Stimulated activated CD4-positive, alpha-beta T cell treated with anti-CD3 and anti-CD28 coated beads, Interleukin-2, amount 100 ng/mL, for 24 hours (primary cell): ENCODE measurements at places on chromosomes 12 and 14.

GRCh38 chr12:57755454-57756372 is 810 bp downstream of the MARCHF9 start:
- DNase-seq = no peak

GRCh38 chr12:93315907-93316622 is 61.7 kb upstream of the NUDT4 start:
- DNase-seq = no peak

DNA sequence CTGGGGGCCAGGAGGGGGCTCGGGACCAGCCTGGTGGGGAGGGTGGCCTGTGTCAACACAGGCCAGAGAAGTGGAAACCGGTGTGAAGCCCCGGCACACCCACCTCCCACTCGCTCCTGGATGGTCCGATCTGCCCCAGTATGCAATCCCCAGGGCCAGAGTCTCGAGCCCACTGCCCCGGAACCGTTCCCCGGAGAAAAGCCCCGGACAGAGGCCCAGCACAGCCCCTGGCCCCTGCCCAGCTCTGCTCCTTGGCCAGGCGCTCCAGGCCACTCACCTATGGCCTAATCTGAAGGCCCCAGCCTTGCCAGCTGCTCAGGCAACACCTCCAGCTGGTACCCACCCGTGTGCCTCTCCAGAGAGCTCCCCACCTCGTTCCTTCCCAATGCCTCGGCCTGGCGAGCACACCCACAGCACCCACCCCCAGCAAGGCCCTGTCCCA is 17.7 kb downstream of the AKT1 start:
- DNase-seq = no peak

GRCh38 chr14:96112032-96112431 is 72.9 kb downstream of the C14orf132 start:
- no peak for DNase-seq

DNA sequence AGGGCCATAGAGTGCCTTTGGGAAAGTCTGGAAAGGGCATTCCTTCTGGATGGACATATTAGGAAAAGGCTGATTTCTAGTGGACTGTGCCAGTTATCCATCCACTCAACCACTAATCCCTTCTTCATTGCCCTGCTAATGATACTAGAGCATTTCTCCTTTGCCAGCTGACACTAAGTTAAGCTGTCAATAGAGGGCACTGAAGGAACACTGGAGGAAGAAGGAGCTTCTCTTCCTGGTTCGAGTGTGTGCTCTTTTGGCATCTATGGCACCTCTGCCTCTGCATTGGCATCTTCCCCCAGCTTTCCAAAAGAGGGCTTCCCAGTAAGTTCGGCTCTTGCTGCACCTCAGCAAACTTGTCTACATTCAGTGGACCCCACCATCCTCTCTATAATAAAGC is 165.4 kb downstream of the DERA start:
- no peak for DNase-seq

GRCh38 chr12:14058717-14059116 is 77.3 kb upstream of the GRIN2B start:
- no peak for DNase-seq

GRCh38 chr12:115387467-115387901 is 703.5 kb upstream of the TBX3 start:
- no peak for DNase-seq

DNA sequence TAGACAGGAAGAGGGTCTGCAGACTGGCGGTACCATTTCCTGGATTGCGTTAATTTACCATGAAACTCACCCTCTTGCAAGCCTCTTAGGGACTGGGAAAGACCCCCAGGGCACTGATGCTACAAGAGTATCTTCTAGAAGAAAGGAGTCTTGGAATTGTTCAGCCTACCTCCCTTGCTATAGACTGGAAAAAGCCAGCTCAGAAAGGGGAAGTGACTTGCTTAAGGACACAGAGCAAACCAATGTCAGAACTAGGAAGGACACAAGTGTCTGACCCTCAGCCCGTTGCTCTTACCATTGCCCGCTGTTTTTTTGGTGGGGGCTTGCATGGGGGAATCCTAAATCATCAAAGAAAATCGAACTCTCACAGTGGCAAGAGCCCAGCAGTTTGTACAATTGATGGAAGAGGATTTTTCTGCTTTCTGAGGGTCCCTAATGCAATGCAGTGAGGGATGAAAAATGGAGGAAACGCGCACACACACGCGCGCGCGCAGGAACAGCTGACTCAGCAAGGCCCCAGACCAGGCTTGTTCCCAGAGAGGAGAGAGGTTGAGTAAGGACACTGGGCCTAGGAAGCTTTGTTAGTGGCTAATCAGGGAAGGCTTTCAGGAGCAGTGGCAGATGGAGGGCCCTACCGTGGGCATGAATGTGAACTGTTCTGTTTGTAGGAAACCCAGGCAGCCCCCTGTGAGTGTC is 50.9 kb downstream of the RIN3 start:
- DNase-seq = no peak

GRCh38 chr14:32364941-32365340 is 35.8 kb downstream of the AKAP6 start:
- DNase-seq = no peak

- no peak for DNase-seq
These were observed 41.9 kb downstream of the PAWR start for GRCh38 chr12:79648881-79649280.

GRCh38 chr14:100605230-100605629 is 18.0 kb upstream of the BEGAIN start:
- DNase-seq = no peak

- no peak for DNase-seq
These were observed 8.4 kb upstream of the TBX3 start for GRCh38 chr12:114692186-114693058.

GRCh38 chr12:76242813-76243550 is 105.2 kb downstream of the BBS10 start:
- no peak for DNase-seq

DNA sequence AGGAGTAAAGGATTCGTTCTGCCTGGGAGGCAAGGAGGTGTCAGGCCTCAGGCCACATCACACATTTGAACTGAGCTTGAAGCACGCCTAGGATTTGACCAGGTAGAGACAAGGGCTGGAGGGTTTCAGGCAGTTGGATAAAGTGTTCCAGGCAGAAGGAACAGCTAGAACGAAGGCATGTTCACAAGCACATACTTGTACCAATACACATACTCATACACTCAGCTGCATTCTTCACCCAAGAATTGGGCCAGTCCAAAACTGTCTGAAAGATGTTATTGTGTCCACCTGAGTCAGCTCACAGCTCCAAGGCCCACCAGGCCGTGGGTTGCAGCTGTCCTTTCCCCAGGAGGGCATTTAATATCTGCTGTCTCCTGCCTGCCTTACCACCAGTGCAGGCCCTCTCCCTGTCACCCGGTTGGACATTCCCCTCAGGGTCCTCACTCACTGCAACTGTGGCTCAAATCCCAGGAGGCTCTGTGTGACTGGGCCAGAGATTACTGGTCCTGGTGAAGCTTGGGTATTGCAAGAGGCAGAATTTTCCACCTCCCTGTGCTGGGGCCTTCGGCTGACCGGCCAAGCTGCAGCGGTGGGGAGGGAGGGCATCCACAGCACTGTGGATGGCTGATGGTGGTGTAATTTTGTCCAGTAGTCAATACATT is 12.8 kb upstream of the AQP2 start:
- DNase-seq = no peak

DNA sequence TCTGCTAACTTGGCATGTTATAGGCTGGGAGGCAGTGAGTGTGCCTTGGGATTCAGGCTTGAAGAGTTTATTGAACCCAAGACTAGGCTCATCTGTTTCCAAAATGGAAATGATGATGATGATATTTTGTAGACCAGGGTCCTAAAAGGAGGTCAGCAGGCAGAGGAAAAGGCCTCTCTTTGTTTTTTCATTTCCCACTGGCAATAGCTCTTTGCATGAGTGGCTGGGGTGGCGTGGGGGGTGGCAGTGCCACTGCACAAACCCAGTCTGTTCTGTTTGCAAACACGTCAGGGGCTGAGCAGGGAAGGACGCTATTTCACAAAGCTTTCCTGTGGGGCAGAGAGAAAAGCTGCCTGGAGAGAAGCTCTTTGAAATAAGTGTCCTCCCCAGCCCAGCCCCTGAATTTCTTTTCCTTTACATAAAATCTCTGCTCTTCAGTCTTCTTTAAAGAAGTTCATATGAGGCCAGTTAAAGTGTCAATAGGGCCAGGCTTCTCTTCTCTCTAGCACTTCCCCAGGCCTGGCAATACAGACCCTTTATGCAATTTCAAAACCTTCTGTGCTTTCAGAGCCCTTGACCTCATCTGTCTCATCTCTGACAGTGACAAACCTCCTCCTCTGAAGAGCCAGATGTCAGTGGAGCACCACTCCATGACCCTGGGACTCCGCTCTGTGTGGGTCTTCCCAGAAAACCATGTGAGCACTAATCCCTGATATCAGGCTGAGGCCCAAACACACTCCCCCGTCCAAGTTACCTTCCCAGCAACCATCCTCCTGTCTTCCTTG is 72.8 kb downstream of the ZNF664 start:
- DNase-seq = no peak

DNA sequence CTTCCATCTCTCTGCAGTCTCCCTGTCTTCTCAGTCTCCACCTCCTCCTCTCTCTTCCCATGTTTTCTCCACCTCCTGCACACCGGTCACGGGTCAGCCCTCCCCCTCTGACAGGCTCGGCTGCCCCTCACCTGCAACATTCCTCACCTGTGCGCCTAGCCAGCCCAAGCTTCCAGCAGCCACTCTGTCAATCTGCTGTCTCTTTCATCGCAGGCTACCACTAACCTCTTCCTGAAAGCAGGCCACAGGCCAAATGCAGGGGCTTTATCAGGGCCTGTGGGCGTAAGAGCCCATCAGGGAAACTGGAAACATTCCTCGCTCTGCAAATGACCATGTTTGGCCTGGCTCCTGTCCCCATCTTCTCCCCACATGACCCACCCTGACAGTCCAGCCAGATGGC is 34.5 kb downstream of the CMKLR1 start:
- no peak for DNase-seq

- no peak for DNase-seq
These were observed 73.2 kb upstream of the SSTR1 start for GRCh38 chr14:38134416-38135030.

GRCh38 chr12:102961466-102961855 is 4.0 kb downstream of the ASCL1 start:
- no peak for DNase-seq

GRCh38 chr14:52318062-52318461 is 4.0 kb downstream of the PTGER2 start:
- no peak for DNase-seq

- DNase-seq = no peak
These were observed 18.3 kb downstream of the NOC4L start for GRCh38 chr12:132162508-132163031.

DNA sequence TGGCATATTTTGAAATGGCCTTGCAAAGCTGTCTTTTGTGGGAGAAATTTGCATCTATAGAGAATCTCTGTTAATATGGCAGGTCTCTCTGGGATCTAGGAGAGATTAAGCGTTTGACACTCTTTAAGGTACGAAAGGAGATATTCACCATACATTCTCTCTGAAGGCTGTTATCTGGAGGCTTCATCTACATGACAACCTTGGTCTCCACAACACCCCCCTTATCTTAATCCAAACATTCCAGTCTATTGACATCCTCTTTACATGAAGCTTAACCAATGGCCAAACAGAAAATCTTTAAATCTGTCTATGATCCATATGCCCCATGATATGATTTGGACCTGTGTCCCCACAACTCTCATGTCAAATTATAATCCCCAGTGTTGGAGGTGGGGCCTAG is 137.4 kb downstream of the DERA start:
- no peak for DNase-seq

- no peak for DNase-seq
These were observed 20.4 kb downstream of the HNRNPC start for GRCh38 chr14:21248739-21249411.

- no peak for DNase-seq
These were observed 1194.8 kb downstream of the BCL11B start for GRCh38 chr14:98077176-98077575.

GRCh38 chr12:88420457-88420856 is 159.8 kb downstream of the KITLG start:
- no peak for DNase-seq

GRCh38 chr12:25906651-25907340 is 51.7 kb upstream of the RASSF8 start:
- no peak for DNase-seq

GRCh38 chr12:113846883-113847755 is 119.0 kb downstream of the RBM19 start:
- no peak for DNase-seq

DNA sequence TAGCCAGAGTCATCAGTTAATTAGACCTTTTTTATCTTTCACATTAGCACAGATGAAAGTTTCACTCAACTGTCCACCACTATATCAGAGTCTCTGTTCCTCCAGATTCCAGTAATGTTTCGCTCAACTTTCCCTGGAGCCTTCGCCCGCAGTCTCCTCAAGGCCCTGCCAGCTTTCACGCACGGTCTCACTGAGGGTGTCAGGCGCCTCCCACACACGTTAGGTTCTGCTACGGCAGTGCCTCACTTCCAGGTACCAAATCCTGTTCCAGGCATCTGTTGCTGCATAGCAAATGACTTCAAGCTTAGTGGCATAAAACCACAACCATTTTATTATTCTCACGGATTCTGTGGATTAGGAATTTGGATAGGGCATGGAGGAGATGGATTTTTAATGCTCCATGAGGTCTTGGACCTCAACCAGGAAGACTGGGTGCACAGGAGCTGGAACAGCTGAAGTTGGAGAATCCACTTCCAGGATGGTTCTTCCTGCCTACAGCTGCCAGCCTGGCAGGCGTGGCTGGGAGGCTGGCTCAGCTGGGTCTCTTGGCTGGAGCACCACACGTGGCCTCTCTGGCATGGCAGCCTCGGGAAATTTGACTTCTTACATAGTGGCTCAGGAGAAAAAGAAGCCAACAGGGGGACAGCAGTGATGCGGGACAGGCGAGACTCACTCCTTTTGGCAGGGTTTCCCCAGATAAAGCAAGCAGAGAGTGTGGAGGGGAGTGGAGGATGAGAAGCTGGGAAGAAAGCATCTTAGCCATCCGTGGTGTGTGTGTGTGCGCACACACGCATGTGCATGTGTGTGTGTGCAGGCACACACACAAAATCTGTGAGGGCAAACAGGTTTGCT is 21.3 kb upstream of the BCDIN3D start:
- DNase-seq = no peak

- DNase-seq = no peak
These were observed 185.8 kb upstream of the SSTR1 start for GRCh38 chr14:38021861-38022260.

DNA sequence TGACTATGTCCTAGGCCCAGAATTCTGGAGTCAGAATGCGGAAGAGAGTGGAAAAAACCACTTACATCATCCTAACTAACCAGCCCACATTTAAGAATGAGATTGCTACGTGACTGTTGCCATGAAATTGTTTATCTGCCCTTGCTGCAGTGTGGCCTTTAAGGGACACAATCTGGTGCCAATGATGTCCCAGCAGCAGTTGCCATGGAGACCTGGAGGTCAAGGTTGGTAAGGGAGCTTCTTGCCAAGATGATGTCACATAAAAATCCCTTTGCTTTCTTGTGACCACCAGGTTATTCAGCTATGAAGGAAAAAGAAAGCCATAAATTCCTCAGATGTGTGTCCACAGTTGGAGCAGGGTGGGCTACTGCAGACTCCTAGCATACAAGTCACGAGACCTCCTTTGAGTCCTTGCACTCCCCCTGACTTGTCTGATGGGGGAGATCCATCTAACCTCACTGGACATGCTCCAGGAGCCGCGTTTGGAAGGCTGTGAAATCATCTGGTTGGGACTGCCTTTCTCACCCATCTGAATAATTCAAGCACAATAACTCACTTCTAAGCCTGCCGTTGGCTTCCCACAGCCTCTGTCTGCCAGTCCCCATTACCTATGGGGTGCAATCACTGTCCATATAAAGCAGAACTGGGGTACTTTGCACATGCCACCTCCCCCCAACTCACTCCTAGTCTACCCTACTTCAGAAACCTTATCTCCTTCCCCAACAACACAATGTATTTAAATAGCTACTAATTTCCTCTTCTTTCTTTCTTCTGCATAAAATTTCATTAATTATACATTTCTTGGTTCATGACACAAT is 165.6 kb downstream of the ZFP36L1 start:
- DNase-seq = no peak
